ENCODE measurements at places on chromosomes 2 and 18. TPM values are rescaled to one million over a fixed set of nuclear protein-coding genes. Genes with fewer than 3 reads are reported as not detected.

IL1RL2 gene
- 0.28 TPM for total RNA-seq

PAIP2B gene
- total RNA-seq = 0.18 TPM

- DNase-seq = peak; percentile 21
These were observed 12.8 kb upstream of the ALPP start for GRCh38 chr2:232365621-232366321.

GRCh38 chr2:95526360-95527341 lies 42.1 kb upstream of the TRIM43B start:
- peak; percentile 67 for DNase-seq

GRCh38 chr2:55056024-55056521 lies 5.8 kb upstream of the RTN4 start:
- DNase-seq = peak; percentile 47

DNA sequence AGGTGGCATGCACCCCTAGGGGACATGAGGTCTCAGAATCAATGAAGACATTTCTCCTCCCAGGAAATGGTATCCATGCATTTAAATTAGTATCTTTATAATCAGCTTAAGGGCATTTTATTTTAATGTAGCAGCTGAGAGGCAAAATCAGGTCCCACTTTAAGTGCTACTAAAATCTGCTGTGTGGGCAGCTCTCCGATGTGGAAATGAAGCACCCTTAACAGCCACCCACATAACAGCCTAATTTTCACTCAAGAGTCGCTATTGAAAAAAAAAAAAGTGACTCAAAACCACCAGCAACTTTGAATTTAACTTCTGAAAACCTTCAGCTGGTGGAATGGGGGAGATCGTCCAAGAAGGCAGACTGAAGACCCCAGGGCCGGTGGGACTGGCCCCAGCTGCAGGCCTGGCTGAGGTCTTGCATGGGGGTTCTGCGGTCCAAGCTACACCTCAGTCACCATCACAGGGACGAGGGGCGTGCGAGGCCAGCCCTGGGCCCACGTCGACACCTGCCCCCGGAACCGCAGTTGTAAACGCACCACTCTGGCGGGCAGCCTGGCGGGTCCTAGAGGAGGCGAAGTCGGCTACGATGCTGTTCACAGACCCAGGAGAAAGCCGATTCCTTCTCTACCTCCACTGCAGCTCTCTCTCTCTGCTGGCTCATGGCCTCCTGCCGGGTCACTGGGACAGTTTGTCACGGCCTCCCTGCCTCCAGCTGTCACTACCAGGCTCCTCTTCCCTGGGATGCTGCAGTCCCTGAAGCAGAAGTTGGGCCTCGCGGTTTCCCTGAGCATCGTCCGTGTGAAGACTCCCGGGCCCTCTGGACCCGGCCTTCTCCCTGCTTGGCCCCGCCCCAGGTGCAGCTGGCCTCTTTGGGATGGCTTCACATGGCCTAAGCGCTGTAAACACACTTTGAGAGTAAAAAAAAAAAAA lies 111.9 kb downstream of the KCNF1 start:
- DNase-seq = no peak

- no peak for DNase-seq
These were observed 38.4 kb upstream of the REL start for GRCh38 chr2:60843006-60843405.

DNA sequence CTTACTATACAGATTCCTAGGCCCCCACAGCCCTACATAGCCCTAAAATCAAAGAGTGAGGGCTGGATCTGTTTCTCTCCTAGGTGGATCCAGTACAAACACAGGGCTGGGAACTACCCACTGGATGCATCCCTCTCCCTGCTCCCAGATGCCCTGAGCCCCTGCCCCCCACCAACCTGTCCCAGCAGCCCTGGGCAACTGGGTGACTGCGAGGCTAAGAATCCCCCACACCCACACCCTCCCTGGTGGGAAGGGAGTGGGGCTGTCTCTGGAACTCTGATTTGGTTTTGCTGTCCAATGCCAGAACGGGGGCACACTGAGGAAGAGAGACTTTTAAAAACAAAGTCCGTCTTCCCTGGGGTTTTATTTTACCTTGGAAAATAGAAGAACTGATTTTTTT lies 113.1 kb downstream of the SMAD7 start:
- no peak for DNase-seq

DNA sequence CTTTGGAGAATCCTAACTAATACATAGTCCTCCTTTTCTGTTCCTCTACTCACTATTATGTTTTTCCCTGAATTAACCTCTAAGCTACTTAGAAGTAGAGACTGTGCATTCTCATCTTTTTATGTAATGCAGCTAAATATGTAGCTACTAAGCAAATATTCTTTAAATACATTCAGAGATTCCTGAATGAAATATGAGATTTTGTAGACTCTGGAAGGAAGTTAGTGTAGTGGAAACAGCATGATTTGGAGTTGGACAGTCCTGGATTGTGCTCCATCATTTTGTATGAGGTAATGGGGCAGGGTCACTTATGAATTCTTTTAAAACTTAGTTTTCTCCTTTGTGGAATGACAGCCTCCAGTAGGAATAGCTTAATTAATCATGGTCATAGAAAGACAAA lies 24.7 kb upstream of the NT5C1B start:
- DNase-seq = peak; percentile 65

DNA sequence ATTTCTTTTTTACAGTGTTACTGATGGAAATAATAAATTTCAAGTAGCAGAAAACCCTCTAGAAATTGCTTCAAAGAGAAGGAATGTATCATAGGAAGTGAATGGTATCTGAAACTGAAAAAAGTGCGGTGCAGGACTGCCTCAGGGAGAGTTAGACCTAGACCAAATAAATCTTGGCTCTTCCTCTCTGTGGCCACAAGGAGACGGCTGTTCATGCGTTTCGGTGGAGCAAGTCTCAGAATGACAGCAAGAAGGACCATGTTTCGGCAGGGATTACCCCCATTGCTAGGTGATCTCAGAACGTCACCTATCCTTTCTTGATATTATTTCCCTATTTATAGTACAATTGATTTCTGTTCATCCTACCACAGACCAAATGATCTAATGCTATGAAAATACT lies 522.3 kb downstream of the SOX11 start:
- no peak for DNase-seq

DNA sequence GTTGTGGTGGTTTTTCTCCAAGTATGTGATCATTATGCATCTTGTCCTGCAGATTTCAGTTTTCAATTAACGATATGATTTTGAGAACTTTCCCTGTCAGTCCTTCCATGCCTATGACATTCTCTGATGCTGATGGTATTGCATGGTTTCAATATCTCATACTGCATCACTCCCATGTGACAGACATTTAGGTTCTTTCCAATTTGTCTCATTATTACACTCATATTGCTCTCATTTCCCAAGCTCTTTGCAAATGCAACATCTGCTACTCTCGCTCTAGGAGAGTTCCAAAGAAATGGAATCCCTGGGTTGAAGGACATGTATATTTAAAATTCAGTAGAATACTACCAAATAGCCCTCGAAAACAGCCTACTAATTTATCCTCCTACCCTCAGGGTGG lies 125.5 kb downstream of the MARCHF4 start:
- no peak for DNase-seq

DNA sequence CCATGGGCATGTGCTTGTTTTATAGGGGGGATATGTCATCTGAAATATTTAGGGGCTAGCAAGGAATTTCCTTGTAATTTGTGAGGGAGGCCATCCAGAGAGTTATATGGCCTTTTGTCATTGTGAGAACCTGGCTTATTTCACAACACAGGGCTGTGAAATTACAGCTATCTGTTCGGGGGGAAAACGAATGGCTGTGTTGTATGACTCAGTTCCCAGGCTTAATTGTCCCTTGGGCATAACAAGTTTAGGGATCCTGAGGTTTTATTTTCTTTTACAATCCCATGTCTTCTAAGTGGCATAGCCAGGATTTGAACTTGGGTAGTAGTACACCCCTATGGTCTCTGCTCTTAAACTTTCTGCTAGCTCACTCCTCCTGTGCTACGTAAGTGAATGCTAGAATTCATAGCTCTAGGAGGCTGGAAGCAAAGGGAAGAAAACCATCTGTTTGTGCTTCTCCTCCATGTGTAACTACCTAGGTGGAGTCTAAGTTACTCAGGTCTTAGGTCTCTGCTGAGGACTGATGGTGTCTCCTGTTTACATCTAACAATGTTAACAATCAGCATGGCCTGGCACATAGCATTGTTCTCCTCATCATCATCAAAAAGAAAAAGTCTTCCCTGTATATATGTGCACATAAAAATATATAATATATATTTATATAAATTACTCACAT lies 53.8 kb downstream of the SKA1 start:
- DNase-seq = no peak
